ENCODE measurements at places on chromosomes 4 and X.

GRCh38 chrX:69539437-69539836 is 35.3 kb downstream of the NALF2 start:
- no peak for DNase-seq

DNA sequence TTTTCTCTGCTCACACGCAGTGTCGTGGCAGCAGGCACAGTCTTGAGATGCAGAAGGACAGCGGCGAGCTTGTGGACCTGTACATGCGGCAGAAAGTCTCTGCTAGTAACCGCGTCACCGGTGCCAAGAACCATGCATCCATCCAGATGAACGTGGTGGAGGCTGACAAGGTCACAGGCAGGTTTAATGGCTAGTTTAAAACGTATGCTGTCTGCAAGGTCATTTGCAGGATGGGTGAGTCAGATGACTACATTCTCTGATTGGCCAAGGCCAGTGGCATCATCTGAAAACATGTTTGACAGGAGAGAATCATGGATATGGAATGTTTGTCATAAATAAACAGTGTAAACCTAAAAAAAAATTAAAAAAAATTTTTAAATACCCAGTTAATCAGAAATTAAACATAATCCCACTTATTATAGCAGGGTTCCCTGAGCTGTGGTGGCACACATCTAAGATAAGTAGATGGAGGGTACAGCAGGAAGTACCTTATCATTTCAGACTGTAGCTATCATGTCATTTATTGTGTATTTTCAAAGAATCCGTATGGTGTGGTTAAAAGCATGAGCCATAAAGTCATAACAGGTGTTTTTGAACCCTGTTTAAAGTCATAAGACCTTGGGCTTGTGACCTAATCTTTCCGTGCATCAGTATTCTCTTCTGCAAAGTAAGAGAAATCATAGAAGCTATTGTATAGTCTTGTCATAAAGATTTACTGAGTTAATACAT is 7.5 kb upstream of the BMP2K start:
- DNase-seq: no peak

DNA sequence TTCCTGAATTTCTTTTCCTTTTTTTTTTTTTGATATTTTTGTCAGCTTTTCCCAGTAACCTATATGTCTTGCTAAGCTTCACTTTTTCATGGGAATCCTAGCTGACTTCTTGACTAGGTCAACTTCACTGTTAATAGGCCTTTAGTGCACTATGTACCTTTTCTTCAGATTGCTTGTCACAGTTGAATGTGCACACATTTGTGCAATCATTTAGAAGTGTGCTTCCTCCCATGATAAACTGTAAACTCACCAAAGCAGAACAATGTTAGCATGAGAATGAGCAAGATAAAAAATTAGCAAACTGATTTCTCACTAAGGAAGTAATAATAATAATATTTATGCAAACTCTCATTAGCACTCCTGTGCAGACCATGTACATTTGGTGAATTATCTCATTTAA is 173.2 kb downstream of the PABPC4L start:
- no peak for DNase-seq

DNA sequence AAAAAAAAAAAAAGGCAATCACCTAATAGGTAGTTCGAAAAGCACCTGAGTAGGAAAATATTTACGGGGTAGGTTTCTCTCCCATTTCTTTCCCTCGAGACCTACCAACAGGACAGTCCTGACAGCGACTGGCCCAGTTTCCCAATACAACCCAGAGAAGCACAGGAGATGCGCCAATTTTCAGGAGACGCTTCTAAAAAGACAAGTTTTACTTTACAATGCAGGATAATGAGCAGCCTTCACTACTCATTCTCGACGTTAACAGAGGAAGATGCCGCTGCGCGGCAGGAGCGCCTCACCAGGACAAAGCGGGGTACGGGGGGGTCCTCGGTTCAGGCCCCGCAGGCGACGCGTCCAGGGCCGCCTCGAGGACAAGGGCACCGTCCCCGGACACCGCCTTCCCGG is 708 bp downstream of the BCLAF3 start:
- no peak for DNase-seq

DNA sequence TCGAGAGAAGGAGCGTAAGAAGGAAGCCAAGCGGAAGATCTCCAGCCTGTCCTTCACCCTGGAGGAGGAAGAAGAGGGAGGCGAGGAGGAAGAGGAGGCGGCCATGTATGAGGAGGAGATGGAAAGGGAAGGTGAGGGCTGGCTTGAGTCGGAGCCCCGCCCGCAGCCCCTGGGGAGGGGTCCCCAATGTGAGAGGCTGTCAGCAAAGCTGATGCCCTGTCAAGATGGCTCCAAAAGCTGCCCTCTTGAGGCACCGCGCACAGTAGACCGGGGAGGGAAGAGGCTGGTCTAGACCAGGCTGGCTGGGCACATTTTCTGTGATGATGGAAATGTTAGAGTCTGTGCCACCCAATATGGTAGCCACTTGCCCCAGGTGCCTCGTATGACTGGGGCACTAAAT is 2.5 kb downstream of the FAM50A start:
- DNase-seq: no peak

DNA sequence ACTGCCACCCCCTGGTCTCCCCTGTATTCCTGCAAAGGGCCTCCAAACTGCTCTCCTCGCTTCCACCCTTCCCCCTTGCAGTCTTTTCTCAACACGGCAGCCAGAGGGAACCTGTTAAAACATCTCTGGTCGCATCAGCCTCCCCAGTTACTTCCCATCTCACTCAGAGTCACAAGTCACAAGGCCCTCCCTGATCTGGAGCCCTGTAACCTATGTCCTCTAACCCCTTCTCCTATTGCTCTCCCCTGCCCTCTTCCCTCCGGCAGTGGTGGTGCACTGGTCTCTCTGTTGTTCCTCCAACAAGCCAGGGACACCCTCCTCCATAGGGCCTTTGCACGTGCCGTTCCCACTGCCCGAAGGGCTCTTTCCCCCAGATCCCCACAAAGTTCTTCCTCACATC is 73.2 kb downstream of the SH3KBP1 start:
- DNase-seq: no peak

DNA sequence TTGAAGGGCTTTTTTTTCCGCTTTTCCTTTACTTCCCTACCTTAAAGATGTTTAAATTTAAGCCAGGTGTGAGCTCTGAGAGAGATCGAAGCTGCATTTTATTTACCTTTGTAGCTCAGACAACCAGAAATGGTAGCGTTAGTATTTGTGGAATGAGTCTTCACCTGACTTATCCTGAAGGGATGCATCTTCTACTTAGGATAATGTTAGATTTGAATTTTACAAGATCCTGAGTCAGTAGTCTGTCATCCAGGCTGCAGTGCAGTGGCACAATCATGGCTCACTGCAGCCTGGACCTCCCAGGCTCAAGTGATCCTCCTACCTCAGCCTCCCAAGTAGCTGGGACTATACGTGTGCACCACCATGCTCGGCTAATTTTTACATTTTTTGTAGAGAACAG is 26.2 kb downstream of the TMSB4X start:
- DNase-seq: no peak

Measured in NCI-H2107 (cell line).